Choroid plexus epithelial cell (primary cell): ENCODE measurements at places on chromosomes 16 and 17.

DNA sequence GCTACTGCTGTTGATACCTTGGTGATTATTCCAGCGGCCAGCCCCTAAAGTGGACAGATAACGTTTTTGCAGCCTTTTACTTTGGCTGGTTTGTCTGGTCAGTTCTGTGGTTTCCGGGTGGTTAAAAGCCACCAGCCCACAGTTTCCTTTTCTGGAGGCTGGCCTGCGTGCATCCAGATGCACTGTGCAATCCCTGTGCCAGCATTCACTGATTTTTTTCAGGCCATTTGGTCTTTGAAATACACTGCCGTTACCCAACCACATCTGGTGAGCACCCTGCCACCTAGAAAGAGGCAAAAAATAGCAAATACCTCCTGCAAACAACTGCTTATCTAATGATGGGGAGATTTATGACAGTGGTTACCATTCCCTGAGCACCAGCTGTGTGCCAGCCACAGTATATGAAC lies 797 bp downstream of the NUDT7 start:
- DNase-seq = peak; percentile 61

DNA sequence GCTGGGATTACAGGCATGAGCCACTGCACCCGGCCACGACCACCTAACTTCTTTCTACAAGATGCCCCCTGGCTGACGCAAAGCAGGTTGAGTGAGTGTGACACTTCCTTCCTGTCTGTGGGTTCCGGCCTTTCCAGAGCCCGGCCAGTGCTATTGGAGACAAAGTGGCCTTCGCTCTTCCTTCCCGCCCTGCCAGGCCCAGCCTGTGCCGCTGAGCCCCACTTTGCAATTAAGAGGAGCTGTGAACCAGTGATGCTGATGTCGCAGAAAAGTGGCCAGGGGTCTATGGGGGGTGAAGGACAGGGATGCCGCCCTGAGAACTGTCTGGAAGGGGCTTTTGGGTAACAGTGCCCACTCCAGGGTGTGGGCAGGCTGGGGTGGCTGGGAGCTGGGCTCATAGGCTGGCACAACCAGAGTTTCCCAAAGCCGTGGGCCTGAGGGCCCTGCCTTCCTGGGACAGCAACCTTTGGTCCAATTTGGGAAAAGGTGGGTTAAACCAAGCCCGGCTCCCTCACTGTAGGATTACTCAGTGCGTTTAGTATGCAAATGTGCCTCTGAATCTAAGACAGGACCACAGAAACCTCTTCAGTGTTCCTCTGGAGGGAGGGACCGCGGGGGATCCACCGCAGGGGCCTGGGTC lies 174.9 kb downstream of the SEC14L1 start:
- DNase-seq = no peak

DNA sequence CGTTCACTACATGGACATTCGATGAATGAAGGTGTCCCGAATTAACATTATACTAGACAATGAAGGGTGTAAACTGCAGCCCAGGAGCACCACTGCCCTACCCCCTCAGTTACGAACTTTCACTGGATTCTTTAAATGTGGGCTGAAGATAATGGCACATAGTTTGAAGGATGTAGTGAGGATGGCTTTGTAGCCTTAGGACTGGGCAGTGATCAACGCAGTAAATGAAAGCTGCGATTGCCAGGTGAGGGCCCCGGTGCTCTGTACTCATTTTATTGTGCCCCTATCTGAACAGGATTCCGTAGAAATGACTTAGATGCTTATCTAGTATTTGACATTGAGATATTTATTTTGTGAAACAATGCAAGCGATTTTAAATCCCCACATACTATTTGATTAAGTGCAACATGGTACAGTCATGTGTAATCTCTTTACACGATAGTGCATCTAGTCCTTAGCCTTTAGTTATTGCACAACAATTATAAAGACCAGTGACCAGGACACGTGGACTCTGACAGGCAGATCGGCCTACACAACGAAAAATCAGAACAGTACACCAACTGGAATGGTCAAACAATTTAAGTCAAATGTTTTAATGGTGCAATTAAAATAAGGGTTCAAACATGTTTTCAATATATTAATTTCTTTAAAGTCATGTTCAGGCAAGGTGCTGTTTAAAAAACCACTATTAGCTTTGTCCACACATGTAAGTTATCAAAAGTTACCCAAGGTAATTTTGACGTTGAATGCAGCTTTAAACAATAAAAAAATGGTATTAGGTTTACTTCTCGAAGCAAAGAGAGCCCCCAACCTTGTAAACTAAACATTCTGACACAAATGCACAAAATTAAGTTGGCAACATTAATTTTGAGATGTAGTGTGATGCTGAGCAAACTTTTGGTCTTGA lies 17.4 kb upstream of the ERN1 start:
- DNase-seq = peak; percentile 11

DNA sequence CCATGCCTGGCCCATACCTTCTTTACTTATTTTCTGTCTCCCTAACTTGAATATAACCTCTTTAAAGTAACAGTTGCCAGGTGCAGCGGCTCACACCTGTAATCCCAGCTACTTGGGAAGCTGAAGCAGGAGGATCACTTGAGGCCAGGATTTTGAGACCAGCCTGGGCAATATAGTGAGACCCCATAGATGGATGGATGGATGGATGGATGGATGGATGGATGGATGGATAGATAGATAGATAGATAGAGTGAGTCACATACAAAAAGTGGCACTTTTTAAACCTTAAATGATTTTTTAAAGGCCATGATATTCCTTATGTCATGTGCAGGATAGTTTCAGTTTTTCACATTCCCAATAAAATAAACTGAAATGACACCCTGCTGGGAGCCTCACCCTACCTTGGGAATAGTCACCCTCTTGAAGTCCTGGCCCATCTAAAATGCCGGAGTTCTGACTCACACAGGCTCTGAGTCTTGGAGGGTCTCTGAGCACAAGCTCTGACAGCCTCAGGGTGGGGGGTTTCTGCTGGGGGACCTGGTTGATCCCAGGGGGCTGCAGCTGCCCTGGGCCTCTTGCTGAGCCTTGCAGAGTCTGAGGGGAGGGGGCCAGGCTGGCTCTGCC lies 26.2 kb downstream of the CPNE2 start:
- DNase-seq = peak; percentile 22

GRCh38 chr16:2438121-2438520 lies 8.9 kb downstream of the CCNF start:
- no peak for DNase-seq

DNA sequence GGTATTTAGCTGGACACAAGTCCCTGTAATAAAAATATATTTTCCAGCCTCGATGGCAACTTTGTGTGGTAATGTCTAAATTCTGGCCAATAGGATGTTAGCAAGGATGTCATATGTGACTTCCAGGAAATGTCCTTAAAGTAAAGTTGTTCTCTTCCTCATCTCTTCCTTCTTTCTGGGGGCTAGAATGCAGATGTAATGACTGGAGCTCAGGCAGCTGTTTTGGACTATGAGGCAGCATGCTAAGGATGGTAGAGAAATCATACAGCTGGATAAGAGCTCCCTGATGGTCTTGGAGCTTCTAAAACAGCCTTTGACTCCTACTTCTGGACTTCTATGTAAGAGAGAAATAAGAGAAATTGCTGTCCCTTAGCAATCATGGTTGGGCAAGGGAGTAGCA lies 16.9 kb upstream of the MAPT start:
- DNase-seq = no peak

GRCh38 chr16:58037365-58038057 lies 12.0 kb downstream of the MMP15 start:
- no peak for DNase-seq

GRCh38 chr17:15270628-15271381 lies 5.7 kb upstream of the PMP22 start:
- DNase-seq = no peak

DNA sequence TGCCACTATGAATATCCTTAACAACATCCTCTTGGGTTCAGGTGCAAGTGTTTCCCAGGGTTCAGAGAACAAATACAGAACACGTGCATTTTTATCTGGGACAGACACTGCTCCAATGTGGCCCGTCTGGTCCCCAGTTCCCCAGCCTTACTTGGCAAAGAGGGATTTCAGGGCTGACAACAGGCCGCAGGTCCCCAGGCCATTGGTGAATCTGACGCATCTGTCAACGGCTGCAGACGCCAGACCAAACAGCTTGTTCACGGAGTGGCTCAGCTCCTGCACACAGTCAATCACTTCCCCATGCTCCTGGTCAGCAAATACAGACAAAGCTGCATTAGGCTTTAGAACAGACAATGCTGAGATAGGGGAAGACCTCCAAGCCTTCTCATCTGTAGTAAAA lies 36.2 kb downstream of the COG7 start:
- DNase-seq = no peak

DNA sequence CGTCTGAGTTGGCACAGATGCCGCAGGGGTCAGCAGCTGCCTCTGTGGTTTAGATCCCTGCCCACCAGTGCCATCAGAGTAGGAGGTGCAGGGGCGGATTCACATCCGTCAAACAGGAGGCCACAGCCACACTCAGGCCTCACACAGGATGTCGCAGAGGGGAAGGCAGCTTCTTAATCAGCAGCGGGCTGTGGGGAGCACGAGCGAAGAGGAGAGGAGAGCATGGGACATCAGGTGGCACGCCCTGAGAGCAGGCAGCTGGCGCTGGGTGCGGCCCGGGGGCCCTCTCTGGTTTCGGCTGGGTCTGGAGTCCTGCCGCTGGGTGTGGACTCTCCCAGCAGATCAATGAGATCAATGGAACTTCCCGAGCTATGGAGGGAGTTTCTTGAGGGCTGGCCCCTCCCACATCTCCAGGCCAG lies 9.6 kb downstream of the LLGL2 start:
- no peak for DNase-seq

DNA sequence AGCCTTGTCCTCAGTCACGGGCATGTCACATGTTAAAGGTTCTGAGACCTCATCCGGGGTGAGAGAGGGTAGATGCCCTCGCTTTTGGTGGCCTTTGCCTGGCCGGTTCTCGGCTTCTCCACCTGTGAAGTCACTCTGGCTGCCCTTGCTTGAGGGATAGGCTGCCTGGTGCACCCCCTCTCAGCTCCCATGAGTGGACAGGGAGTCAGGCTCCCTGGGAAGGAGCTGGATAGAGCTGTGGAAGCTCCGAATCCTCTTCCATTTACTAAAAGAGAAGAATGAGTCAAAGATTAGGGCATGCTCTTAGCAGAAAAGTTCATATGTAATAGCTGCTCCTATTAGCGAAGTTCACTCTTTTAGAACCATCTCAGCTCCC lies 142.0 kb downstream of the IRX3 start:
- DNase-seq = no peak

- DNase-seq = peak; percentile 7
Observed at GRCh38 chr16:54538276-54538675, 251.7 kb upstream of the IRX3 start.
